ENCODE measurements at places on chromosomes 13 and 19.
A peak's percentile ranks its signal among the peaks of the same experiment; 100 is the strongest.

GRCh38 chr19:14511229-14511593 lies 7.0 kb downstream of the DNAJB1 start:
- DNase-seq: no peak

GRCh38 chr13:102197193-102197592 lies 204.7 kb downstream of the FGF14 start:
- DNase-seq: no peak

DNA sequence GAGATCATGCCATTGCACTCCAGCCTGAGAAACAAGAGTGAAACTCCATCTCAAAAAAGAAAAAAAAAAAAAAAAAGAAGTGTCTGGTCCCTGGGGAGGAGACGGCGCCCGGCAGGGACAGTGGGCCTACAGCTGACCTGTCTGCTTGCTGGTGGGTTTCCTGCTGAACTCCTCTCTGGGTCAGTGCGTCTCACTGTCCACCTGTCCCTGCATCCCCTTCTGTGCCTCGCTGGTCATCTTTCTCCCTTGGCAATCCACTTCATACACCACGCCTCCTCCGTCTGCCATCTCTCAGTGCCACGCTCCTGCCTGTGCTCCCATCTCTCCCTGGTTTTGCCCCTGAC lies 63.4 kb downstream of the ACSBG2 start:
- no peak for DNase-seq

GRCh38 chr19:1047696-1048147 lies 7.8 kb downstream of the ABCA7 start:
- DNase-seq: no peak

DNA sequence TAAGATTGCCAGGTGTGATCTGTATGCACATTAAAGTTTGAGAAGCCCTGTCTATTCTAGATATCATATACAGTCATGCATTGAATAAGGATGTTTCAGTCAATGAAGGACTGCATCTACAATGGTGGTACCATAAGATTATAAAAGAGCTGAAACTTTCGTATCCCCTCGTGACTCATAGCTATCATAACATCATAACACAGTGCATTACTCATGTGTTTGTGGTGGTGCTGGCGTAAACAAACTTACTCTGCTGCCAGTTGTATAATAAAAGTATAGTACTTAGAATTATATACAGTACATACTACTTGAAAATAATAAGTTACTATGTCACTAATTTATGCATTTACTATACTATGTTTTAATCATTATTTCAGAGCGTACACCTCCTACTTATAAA lies 489.3 kb downstream of the GPC6 start:
- DNase-seq: no peak

- DNase-seq: no peak
These were observed 9.0 kb downstream of the ZNF331 start for GRCh38 chr19:53546758-53547513.

DNA sequence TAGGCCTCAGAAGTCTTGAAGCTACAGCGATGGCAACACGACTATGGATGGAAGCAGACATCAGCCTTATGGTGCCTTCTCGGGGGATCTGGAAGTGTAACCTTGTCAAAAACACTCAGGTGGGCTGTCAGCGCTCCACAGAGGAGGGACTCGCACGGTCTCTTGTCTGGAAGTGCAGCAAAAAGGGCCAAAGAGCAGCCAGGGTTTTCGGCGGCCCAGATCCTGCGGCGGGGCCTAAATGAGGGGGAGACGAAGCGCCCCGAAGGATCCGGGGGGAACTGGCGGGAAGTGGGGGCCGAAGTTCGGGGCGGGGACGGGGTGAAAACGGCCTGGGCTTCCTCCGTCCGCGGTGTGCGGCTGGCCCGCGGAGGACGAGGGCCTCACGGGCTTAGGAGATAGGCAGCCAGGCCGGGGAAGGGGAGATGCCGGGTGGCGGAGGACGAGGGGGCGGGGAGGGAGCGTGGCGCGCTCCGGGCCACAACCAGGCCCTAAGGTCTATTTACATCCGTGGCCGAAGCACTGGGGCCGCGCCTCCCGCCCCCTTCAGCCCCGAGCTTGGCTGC lies 637 bp downstream of the RANBP3 start:
- DNase-seq: no peak

GRCh38 chr13:49346460-49346859 lies 97.4 kb downstream of the CAB39L start:
- DNase-seq: no peak

- no peak for DNase-seq
These were observed 4.9 kb downstream of the ZNF333 start for GRCh38 chr19:14694641-14695266.

DNA sequence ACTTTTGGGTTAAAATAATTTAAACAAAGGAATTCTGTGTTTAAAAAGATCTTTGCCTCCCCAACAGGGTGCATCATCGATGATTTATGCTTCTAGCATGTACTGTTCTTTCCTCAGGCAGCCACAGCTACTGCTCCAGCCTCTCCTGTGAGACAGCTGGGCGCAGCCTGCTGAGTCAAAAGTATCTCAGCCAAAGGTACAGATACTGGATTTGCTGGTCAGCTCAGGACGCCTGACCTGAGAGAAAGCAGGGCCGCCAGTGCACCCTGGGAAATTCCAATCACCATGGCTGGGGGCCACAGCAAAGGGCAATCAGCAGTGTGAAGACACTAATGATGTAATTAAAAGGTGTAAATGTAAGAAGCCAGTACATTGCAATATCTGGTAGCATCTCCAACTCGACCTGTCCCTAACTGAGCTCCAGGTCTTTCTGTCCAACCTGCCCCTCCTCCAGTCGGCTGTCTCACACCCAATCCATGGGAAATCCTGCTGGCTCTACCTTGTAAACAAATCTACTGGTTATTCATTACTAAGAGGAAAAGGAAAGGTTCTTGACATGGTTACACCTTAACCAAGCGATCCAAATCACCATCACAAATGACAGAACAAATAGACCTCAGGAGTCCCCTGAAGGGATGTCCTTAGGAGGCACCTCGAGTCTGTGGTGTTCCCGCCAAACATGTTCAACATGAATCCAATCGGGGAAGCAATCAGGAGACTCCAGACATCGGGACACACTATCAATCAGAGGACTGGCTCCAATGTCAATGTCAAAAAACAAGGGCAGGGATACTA lies 7.3 kb downstream of the OPA3 start:
- DNase-seq: no peak

- DNase-seq: no peak
These were observed 17.7 kb downstream of the GSX1 start for GRCh38 chr13:27810009-27810408.

GRCh38 chr13:98089246-98089645 lies 53.6 kb upstream of the FARP1 start:
- DNase-seq: no peak

GRCh38 chr13:33510350-33510970 lies 224.9 kb upstream of the STARD13 start:
- DNase-seq: no peak

- peak; percentile 17 for DNase-seq
These were observed 40.4 kb downstream of the LRCH1 start for GRCh38 chr13:46593398-46593797.

DNA sequence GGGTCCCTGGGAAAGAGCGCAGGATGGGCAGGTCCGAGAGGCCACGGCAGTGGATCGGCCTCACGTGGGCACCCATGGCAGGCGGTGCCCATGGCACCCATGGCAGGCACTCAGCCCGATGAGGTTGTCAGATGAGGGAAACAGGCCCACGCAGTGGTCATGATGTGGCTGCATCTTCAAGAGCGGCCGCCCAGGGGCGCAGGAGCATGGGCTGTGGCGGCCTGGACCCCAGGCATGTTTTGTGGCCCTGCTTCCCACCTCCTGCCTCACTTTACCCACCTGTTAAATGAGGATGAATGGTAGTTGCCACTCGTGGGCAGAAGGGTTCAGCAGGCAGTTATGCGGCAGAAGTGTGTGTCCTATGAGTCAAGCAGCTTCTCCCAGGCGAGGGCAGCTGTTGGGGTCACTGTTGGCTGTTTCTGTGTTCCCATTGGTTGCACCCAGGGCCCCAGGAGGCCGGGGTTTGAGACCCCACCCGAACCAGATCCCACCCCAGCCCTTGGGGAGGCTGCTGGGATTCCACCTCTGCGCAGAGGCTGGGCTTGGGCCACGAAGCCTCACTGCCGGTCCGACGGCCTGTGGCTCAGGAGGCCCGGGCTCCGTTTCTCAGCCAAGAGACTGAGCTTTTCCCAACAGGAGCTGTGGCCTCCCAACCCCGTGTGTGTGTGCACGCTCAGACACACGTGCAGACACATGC lies 30.0 kb downstream of the CSNK1G2 start:
- no peak for DNase-seq

DNA sequence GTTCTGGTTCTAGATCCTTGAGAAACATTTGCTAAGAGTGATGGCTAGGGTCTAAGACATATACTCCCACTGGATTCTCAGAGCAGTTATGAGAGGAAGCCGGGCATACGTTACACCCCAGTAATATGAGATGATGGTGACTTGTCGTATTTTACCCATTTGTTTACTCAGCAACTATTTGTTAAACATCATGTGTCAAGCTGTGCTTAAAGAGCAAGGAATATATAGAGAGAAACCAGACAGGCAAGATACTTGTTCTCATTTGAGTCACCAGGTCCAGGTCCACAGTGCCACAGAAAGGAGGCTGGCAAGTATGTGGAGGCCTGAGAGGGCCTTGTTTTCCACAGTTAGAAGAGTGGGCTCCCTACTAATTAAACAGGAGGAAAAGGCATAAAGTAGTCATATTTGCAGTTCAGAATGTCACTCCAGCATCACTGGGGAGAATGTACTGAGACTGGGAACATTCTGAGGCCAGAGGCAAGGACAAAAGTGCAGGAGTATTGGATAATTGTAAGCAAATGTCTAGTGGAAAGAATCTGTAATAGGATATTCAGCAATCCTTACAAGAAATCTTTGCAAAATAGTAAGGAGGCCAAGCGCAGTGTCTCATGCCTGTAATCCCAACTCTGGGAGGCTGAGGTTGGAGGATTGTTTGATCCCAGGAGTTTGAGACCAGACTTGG lies 142.2 kb downstream of the IRS2 start:
- no peak for DNase-seq

DNA sequence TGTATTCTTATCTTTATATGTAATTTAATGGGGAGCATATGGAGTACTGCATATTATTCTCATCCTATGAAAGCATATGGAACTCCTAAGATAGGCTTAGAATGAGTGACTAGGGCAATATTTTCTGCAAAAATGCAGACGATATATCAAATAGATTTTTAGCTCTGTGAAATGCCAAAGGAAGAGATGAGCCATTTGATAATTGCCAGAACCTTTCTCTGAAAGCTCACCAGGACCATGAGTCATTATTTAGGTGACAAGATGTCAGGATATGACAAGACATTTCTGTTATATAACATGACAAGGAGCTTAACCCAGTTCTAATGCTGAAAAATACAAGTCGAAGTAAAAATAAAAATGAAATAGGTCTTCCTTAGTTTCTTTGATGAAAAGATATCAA lies 145.0 kb downstream of the SLITRK6 start:
- no peak for DNase-seq

- no peak for DNase-seq
These were observed 12.2 kb downstream of the MRPS31 start for GRCh38 chr13:40758811-40759210.

- no peak for DNase-seq
These were observed 15.7 kb downstream of the CAB39L start for GRCh38 chr13:49428041-49428763.

DNA sequence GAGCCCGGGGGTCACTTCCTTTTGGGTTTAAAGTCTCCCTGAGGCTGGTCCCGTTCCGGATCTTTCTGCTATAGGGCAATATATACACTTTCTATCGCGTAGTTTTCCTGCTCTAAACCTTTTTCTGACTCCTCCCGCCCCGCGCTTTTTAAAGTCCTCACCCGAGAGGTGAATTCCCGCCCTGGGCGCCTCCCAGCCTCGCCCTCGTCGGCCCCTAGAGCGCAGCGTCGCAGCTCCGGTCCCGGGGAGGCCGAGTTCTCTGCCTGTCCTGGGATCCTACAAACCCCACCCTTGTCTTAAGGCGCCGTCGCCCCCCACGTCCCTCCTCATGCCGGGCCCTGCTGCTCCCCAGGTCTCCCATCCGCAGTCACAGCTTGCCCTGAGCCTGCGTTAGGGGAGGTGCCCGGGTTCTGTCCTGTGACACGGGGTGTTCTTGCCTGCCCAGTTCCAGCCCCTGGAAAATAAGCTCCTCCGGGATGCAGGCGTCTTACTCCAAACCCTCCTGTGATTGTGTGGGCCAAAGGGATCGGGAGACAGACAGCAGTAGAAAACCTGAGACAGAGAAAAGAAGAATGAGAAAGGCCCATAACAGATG lies 491 bp downstream of the ZNF525 start:
- DNase-seq: peak; percentile 19

DNA sequence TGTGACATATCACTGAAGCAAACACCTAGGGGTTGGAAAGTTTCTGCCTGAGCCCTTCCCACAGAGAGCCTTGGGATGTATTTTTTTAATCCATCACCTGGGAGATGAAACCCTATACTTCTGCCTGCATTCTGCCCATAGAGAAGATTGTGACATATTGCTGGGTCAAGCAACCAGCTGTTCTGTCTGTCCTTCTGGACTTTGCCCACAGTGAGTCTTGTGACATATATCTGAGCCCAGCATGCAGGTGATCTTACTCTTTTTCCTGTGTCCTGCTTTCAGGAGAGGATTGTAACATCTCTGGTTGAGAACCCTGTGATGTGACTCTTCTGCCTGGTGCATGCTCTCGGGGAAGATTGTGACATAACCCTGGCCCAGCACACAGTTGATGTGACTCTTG lies 24.9 kb upstream of the ZNF681 start:
- DNase-seq: no peak

GRCh38 chr19:4115818-4116385 lies 8.0 kb downstream of the MAP2K2 start:
- no peak for DNase-seq

GRCh38 chr19:3494051-3494450 lies 6.4 kb downstream of the DOHH start:
- no peak for DNase-seq

GRCh38 chr13:52975161-52975560 lies 53.5 kb upstream of the OLFM4 start:
- no peak for DNase-seq

DNA sequence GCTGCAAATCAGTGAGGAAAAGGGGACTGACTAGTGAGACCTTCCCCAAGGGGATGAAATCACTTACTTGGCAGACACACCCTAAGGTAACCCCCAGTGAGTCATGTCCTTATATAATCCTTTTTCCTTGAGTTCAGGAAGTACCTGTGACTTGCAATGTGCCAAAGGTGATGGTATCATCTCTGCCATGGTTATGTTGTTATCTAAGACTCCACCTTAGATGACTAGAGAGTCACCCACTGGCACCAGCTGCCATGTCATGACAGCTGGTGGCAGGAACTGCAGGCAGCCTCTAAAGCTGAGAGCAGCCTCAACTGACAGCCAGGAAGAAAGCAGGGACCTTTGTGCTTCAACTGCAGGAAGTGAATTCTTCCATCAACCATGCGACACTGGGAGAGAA lies 12.5 kb downstream of the PBX4 start:
- no peak for DNase-seq

- DNase-seq: no peak
These were observed 435 bp upstream of the OBI1 start for GRCh38 chr13:78659450-78659730.
